ENCODE measurements at places on chromosomes 3 and 15.

DNA sequence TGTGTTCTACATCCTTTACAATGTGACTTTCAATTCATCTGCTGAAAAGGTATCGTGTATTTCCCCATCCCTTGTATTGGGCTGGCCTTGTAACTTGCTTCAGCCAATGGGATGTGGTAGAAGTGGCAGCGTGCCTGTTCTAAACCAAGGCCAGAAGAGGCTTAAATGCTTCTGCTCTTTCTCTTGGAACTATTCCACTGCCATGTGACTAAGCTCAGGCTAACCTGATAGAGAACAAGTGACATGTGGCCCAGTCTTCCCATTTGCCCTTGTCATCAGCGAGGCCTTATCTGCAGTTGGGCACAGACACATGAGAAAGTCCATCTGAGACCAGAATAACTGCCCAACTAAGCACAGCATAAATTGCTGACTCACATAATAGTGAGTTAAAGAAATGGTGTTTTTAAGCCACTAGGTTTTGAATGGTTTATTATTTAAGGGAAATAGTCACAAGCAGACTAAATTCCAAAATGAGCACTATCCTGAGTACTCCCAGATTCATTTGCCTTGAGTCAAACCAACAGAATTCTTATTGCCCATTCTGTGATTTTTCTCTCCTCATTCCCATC, 230.2 kb downstream of the CPNE4 start:
- DNase-seq: no peak

DNA sequence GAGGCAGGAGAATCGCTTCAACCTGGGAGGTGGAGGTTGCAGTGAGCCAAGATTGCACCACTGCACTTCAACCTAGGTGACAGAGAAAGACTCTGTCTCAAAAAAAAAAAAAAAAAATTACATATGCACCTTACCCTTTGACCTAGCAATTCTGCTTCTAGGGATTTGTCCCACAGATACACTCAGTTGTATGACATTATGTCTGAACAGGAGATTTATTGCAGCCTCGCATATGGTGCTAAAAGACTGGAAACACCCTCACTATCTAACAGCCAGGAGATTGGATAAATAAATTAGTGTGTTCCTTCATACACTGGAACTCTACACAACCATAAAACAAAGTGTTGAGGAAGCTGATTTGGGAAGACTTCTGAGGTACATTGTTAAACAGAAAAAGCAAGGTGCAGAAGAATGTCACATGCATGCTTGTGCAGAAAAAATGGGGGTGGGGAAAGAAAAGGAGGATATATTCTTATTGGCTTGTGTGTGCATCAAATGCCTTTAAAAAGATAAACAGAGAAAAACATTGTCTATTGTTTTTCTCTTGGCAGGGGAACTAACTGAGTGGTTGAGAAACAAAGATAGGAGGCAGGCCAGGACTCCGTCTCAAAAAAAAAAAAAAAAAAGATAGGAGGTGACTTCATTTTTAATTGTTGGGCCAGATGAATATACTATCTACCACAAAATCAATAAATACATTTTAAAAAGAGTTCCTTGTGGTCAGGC, 30.9 kb downstream of the PPCDC start:
- no peak for DNase-seq

GRCh38 chr15:39246523-39246922, 334.4 kb upstream of the THBS1 start:
- no peak for DNase-seq

- no peak for DNase-seq
Measured at GRCh38 chr3:146881966-146882760, 277.0 kb upstream of the PLSCR5 start.

GRCh38 chr3:130738241-130738640, 8.4 kb downstream of the PIK3R4 start:
- DNase-seq: no peak

DNA sequence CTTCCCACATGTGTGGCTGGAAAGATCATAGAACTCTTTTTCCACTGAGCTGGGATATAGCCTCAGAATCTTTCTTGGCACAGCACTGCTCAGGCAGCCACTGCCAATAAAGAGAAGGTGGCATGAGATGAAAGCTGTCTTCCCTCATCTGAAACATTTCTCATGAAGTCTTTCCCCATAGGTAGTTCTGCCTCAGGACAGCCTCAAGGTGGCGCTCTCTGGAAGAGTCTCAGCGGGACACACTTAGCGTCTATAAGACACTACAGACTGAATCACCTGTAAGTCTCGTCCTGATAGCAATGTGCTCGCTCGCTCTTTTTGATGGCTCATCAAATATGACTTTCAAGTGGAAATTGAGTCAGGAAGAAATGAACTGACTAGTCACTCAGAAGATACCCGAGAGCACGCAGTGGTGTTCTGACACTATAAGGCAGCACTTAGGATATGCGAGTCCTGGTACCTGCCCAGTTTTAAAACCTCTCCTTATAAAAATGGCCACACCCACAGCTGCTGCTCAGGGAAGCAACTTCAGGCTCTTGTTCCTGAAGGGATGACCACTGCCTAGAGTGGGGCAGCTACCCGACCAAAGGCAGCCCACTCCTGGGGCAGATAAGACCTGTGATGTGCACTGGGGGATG, 269.5 kb downstream of the SUCLG2 start:
- peak; percentile 56 for DNase-seq

- no peak for DNase-seq
Measured at GRCh38 chr3:194588236-194588635, 45.0 kb downstream of the TMEM44 start.

- no peak for DNase-seq
Measured at GRCh38 chr3:17014709-17015108, 130.0 kb downstream of the PLCL2 start.

DNA sequence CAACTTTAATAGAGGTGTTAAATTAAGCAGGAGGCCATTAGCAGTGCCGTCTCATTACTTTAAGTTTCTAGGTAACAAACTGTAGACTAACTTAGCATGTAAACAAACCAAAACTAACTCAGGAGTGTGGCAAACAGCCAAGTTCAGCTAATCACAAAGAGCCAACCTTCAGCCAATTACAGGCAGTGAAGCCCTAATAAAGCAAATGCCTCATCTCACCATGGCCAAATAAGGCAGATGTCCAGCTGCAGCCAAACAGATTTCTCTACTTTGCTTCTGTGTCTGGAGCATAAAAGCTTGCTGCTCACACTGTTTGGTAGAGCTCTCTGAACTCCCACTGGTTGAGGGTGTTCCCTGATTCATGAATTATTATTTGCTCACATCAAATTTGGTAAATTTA, 835.4 kb upstream of the GBE1 start:
- DNase-seq: no peak

DNA sequence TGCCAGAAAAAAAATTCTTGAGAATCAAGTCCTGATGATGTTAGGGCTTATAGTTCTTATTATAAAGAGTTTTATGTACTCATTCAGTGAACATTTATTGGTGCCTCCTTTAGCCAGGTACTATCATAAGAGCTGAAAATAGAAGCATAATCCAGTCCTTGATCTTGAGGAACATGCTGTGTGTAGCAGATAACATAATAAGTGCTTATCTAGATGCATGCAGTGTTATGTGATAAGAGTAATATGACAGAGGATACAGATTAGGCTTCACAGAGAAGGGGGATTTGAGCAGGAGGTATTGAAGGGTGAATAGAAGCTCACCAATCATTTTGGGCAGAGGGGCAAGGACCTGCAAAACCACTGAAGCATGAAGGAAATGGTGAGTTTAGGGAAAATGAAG, 1.1 kb downstream of the CCR2 start:
- no peak for DNase-seq

DNA sequence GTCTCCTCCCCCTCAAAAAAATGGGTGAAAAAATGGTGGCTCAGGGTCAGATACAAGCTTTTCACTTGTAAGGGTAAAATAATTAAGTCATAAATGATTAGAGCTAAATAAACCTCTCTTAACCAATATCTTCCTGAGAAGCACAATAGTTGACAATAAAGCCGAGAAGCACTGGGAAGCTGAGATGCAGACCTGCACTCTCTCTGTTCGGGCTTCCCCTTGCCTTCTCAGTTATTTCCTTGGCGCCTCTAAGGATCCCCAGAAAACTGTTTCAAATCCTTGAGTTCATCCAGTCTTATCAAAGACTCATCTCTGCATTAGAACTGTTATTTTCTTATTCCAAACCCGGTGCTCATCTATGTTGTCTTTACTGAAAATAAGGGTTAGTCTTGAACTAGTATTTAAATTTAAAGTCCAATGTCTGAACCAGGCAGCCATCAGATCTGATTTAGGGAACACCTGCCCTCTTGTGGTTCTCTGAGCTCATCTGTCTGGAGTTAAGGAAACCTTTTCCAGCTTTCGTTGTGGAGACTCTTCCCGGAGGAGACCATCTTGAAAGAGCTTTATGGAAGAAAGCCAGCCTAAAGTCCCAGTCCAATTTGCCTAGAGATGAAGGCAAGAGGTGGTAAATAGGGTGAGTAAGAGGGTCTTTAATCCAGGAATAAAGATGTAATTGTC, 256.4 kb upstream of the MCTP2 start:
- peak; percentile 53 for DNase-seq

GRCh38 chr15:60649845-60650548, 171.1 kb upstream of the ICE2 start:
- peak; percentile 20 for DNase-seq

GRCh38 chr3:141082064-141082463, 30.9 kb downstream of the SPSB4 start:
- DNase-seq: no peak

- DNase-seq: peak; percentile 83
Measured at GRCh38 chr15:70324001-70324974, 226.6 kb upstream of the TLE3 start.

GRCh38 chr15:37014566-37014965, 85.8 kb downstream of the MEIS2 start:
- DNase-seq: no peak

GRCh38 chr3:120472121-120472844, 21.5 kb upstream of the FSTL1 start:
- no peak for DNase-seq

DNA sequence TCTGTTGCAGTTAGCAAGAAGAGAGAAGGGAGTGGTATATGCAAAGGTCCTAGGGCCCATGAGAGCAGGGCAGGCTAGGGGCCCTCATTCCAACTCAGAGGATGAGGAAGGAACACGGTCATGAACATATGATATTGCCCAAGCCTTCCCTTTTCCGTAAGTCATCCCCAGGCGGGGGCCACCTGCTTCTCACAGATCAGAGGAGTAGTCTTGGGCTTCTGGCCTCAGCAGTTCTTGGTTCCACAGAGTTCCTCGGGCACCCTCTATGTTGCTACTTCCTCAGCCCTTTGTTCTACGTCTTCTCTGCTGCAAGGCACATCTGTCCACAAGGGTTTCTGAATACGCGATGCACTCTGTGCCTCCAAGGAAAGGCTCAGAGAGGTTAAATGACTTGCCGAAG, 25.3 kb downstream of the EPHB3 start:
- DNase-seq: no peak

GRCh38 chr3:4693620-4694019, 200.5 kb downstream of the ITPR1 start:
- DNase-seq: no peak

- DNase-seq: no peak
Measured at GRCh38 chr15:42665827-42666226, 71.1 kb downstream of the CDAN1 start.

- no peak for DNase-seq
Measured at GRCh38 chr3:78455166-78455565, 1312.6 kb downstream of the ROBO1 start.

DNA sequence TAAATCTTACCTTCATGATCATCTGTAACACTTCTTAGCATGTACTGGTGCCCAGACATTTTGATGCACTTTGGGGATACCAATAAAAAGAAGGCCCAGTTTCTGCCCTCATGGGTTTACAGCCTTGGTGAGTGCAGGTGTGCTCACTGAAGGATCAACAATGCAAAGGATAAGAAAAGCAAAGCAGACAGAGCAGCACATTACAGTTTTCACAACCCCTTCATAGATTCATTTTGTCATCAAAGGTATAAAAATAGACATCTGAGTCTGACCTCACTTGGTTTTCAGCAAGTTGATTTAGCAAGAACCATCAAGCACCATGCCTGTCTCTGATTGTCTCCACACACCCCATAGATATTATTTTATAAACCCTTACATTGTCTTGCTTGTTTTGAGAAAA, 77.6 kb downstream of the BFSP2 start:
- DNase-seq: no peak
